ENCODE measurements at places on chromosomes 4 and X. TPM values are rescaled to one million over a fixed set of nuclear protein-coding genes. Genes with fewer than 3 reads are reported as not detected.

DNA sequence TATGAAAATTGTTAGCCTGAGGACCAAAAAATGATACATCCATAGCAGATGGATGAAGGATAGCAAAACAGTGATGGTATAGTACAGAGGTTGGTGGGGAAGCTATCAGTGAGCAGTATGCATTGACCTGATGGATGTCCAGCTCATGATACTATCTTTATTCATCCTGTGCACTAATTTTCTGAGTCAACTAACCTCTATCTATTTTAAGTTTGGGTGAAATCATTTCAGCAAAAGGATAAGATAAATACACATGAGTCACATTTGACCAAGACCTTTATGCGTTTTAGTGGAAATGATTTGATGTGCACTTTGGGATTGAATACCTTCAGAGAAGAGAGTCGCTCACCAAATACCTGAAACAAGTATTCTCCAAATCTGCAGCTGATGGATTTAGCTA is 351.0 kb upstream of the NR3C2 start:
- no peak for DNase-seq

GRCh38 chr4:78581618-78582017 is 30.0 kb downstream of the ANXA3 start:
- DNase-seq = no peak

DNA sequence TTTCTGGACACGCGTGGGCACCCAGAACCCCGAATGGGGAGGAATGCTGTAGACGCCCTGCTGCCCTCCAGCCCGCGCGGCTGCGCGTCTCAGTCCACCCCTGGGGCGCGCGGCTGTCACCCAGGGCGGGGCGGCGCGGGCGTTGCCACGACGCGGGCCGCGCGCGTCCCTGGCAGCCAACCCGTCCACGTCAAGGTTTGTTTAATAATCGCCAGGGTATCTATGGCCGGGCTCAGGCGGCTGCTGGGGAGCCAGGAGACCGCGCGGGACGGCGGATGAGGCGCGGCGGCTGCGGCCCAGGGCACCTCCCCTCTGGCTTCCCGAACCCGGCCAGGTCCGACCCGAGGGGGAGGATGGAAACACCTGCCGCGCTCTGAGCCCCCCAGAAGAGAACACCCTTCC is at the start of gene SPATA18:
Gene SPATA18 (plus strand): TSS at position 92 of the 402 bp plus-strand sequence. CDS start 401 bp downstream, outside the sequence.
- peak; percentile 27 for DNase-seq

DNA sequence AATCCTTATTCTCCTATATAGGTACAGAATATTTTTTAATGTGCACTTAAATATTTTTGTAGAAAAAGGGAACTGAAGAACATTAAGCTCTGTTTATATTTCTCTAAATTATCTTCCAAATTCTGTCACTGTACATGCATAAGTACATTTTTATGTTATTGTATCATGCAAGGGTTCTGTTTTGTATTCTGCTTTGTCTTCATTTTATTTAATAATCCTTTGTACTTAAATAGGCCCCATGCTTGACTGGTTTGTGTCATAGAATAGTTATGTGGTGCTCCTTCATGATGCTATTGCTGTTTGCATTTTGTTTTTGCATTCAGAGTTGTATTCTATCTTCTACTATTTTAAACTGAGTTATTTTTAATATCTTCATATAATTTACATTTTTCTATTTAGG is 111.9 kb upstream of the EDNRA start:
- DNase-seq = no peak

GRCh38 chr4:55386073-55386472 is 9.7 kb upstream of the TMEM165 start:
- DNase-seq = no peak

DNA sequence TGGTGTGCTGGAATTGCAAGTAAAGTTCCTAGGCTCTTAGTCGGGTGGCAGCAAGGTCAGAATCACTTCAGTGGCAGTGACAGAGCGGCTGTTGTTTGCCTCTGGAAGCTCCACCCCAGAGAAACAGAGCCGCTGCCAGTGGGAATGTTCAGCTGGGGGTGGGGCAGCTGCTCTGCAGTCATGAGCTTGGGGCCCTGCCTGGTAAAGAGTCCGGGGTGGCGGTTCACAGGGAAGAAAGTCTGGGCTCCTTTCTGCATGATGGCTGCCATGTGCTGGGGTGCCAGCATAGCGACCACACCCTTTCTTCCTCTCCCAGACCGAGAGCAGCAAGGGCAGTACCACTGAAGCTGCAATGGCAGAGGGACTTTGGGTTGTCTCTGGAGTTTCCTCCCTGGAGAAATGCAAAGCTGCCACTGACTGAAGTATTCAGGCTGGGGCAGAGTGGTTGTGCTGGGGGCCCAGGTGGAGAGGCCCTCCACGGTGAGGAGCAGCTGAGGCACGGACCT is 108.8 kb upstream of the CENPE start:
- DNase-seq = peak; percentile 18

The FOXP3 gene
- total RNA-seq = 0.14 TPM

The CITED1 gene
- total RNA-seq = 1.0 TPM

The KCNIP4 gene
- 1.1 TPM for total RNA-seq
